NCI-H524 treated with DMSO at 0.1 percent for 48 hours (cell line): ENCODE measurements at places on chromosomes 7 and 10.

DNA sequence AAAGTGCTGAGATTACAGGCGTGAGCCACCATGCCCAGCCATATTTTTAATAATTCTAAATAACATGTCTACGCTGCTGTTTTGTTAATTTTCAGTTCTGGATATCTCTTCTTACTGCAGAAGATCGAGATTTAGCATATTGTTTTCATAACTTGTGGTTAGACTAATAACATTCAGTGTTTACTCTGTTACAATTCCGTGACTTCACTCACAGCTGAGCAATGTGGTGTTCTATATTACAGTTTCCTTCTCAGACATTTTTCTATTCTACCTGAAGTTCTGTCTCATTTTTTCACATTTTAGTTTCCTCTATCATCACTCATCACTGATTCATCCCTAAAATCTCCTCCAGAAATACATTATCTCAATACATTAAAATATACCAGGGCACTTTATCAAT is 10.9 kb downstream of the RNF32 start:
- DNase-seq, result no peak

GRCh38 chr10:9613338-9614075 is 1404.2 kb upstream of the CELF2 start:
- DNase-seq, result no peak

DNA sequence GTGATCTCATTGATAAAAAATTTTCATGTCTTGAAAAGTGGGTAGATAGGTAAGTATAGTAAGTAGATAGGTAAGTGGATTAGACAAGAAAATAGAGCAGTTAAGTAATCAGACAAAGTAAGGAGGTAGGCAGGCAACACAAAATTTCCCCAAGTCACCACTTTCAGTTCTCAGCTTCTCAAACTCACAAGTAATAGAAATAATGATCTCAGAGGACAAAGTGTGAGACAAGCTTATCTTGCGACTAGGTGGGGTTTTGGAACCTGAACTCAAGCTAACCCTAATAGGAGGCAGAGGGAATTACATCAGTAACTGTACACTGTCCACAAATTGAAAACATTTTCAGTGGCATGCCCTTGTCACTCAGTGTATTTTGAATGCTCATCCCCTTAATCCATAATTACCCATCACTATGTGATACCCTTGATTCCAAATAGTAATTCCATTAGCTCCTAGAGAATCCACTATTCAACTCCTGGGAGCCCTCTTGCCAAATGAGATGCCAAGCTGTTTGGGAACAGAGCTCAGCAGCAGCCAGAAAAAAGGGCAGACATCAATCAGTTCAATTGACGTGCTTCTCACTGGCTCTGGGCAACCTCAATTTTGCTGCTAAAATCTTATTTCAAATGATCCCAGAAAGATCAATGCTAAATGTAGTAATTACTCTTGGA is 703.2 kb downstream of the XPNPEP1 start:
- DNase-seq, result no peak

GRCh38 chr7:78542981-78543380 is 744.4 kb downstream of the PHTF2 start:
- no peak for DNase-seq
